Brain microvascular endothelial cell (primary cell): ENCODE measurements at places on chromosomes 6 and 20.

DNA sequence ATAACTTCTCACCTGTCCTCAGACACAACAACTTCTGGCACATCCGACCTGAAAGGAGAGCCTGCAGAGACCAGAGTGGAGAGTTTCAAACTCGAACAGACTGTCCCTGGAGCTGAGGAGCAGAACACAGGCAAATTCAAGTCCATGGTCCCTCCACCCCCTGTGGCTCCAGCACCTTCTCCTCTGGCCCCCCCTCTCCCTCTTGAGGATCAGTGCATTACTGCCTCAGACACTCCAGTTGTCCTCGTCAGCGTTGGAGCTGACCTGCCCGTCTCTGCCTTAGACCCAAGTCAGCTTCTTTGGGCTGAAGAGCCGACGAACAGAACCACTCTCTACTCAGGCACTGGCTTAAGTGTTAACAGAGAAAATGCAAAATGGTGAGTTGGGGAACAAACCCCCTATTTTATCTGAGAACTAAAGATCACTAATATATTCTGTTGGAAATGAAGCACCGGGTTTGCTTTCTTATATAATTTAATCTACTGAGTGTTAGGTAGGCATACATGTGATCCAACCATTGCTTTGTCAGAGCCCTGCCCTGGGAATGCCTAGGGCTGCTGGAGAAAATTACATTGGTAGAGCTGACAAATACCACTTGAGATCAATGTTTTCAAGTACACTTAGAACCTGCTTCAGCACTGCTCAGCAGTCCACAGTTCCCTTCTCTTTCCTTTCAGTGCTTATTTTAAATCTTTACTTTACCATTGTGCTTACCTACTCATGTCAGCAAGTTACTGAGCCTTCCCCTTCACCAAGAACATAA, 77.5 kb upstream of the LTV1 start:
- DNase-seq, result no peak

DNA sequence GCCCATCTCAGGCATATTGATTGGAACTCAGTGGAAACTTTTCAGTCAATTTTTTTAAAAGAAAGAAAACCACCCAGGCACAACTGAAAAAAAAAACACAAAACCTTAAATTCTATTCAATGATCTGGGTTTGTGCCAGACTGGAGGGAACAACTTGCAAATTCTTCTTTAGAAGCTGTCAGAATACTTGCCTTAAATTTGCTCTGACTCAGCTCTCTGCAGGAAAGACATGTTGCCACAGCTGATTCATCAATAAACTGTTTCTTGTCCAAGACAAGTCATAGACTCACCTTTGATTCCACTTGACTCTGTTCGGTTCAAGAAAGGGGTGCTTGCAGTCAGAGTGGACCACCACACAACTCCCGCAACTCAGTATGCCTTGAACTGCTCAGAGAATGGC, 117.8 kb upstream of the F13A1 start:
- no peak for DNase-seq

DNA sequence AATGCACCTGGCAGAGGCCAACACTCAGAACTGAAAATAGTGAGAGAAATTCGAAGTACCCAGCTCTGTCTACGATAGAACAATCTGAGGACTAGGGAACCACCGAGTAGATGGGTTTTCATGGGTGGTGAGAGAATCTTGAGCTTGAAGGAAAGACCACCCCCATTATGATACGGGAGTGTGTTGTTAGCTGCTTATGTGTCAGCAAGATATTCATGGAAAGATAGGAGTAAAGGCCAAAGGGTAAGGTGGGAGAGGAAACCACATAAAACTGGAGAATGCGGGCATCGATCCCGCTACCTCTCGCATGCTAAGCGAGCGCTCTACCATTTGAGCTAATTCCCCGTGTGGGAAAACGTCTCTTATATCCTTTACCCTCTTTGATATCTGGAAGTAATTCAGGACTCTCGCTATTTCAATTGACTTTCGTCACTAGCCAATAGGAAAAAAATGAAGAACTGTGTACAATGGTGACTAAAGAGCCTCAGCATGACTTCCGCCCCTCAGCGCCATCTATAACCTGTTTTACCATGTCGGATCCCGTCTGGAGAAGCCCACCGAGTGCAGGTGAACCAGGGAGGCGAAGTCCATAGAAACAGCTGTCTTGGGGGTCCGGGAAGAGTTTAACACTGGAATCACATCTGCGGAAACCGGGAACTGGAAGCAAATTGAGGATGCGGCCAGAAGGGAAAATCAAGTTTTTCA, 25.0 kb upstream of the ABT1 start:
- DNase-seq, result peak; percentile 79

- DNase-seq, result no peak
Observed at GRCh38 chr6:29831776-29832175, 4.2 kb downstream of the HLA-G start.

DNA sequence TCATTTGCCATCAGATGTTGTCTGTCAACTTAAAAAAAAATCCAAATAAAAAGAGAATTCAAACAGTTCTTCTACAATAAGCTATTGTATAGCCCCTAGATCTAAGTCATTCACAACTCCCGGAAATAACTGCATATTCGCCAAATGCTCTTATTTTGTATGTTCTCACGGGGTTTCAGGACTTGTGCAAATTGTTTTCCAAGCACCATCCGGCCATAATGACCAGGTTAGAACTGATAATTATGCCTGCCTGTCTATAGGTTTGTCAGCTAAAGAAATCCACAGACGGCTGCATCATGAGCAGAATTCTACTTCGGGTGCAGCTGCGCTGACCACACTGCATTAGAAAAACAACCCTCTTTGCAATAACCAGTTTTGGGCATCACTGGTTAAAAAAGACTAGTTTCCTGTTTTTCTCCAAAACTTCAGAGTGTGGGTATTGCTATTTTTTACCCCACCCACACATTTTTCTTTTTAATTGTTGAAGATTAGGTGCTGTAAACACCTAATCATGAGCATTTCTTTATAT, 87.7 kb downstream of the HIVEP2 start:
- DNase-seq, result no peak

DNA sequence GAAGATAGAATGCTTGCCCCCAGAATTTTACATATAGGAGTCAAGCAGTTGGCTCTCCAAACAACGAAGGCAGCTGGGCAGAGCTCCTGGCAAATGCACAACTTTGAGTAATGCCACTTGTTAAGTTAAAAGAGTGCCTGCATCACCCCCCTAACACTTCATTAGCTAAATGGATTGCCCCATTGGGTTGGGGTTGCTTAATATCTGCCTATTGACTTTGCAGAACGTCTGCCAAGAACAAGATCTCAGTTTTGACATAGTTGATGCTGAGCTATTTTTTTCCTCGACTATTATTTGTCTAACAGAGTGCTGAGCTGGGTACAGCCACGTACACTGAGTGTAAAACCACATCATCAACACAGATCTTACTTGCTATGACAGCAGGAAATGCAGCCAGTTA, 12.1 kb downstream of the ANKRD60 start:
- no peak for DNase-seq

DNA sequence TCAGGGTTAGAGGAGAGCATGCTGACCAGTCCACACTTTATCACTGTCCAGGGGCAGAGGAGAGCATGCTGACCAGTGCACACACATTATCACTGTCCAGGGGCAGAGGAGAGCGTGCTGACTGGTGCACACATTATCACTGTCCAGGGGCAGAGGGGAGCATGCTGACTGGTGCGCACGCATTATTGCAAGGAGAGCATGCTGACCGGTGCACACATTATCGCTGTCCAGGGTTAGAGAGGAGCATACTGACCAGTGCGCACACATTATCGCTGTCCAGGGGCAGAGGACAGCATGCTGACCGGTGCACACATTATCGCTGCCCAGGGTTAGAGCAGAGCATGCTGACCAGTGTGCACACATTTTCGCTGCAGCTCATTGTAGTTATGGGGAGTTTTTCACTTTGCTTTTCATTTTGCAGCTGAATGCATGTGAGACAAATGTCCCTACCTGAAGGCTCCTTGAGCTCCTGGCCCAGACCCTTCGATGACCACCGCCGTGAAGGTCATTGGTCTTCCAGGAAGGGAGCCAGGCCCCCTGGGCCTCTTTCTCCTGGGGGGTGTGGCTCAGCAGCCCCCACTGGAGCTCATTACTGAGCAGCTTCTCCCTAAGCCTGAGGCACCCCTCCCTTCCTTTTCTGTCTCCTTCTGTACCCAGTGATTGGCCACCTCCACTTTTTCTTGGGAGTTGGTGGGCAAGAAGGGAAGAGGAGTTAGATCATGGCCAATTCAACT, 178.8 kb upstream of the AFDN start:
- DNase-seq, result no peak

GRCh38 chr20:11051136-11051535, 377.3 kb upstream of the JAG1 start:
- no peak for DNase-seq

- DNase-seq, result no peak
Observed at GRCh38 chr20:11791835-11792567, 125.7 kb upstream of the BTBD3 start.

- no peak for DNase-seq
Observed at GRCh38 chr6:5958921-5959320, 47.8 kb downstream of the NRN1 start.

DNA sequence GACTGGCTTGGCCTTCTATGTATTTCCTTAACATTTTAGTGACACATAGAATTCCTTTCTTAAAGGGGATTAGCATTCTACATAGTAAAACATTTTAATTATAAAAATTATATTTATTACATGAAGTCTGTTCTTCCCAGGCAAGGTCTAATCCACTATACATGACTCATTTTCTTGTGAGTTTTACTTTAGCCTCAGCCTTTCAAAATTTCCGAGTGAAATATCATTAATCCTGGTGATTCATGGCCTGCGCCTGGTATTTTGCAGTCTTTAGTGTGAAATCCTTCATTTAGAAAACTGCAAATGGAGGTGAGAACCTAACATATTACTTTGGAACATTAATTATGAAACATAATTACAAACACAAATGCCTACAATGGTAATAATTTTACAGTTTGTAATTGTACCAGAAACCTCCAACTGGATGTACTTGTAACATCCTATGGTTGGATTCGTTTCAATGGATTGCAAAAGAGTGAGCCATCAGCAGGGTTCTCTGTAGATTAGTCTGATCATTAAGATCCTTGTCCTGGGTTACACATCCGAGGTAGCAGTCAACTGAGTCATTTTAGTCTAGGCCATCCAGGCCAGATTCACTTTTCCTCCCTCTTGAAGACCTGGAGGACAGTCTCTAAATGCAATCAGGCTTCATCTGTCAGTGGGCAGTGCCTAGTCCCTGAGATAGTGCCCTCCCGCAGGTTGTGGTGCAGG, 272.0 kb downstream of the PACRG start:
- no peak for DNase-seq

- DNase-seq, result no peak
Observed at GRCh38 chr20:40080041-40080652, 608.9 kb downstream of the MAFB start.

- no peak for DNase-seq
Observed at GRCh38 chr6:20575125-20575524, 40.9 kb downstream of the CDKAL1 start.

DNA sequence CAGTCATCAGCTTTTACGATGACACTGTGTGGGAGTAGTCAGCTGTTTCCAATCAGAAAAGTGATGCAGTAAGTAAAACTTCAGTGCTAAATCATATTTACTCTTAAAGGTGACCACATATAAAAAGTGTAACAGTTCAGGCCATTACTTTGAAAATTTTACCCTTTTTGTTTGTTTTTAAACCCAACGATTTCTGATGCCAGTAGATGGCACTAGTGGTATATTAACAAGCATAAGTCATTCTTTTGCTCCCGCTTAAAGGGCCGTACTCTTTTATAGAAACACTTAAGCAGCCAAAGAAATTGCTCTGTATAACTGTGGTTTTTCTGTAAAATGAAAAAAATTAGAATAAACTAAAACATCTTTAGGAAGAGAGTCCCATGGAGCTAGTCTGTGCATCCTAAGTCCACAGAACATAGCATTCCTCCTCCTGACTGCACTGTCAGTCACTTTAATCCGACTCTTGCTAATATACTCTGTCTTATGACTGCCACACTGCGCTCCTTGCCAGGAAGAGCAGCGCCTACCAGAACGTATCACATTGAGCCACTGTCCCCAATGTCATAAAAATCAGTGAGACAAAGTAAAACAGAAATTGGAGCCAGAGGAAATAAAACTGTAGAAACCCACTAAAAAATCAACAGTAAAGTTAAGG, 25.0 kb downstream of the HEBP2 start:
- peak; percentile 39 for DNase-seq

- DNase-seq, result no peak
Observed at GRCh38 chr6:143902827-143903226, 38.6 kb downstream of the ZC2HC1B start.

DNA sequence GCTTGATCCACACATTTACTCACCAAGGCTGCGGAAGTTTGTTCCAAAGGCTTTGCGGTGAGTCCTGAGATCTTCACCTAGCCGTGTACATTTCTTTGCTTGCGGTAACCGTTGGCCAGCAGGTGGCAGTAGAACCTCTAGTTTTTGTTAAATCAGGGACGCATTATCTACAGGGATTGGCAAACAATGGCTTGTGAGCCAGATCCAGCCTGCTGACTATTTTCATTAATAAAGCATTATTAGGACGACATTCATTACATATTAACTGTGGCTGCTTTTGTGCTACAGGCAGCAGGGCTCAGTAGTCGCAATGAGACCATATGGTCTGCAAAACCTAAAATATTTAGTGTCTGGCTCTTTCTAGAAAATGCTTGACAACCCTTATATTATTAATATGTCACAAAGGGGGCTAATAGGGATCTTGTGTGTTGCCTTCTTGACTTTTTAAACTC, 174.1 kb downstream of the DOK5 start:
- DNase-seq, result peak; percentile 69

GRCh38 chr20:62244644-62245108, 6.4 kb downstream of the OSBPL2 start:
- no peak for DNase-seq

- DNase-seq, result no peak
Observed at GRCh38 chr20:54356801-54357200, 118.6 kb upstream of the DOK5 start.

DNA sequence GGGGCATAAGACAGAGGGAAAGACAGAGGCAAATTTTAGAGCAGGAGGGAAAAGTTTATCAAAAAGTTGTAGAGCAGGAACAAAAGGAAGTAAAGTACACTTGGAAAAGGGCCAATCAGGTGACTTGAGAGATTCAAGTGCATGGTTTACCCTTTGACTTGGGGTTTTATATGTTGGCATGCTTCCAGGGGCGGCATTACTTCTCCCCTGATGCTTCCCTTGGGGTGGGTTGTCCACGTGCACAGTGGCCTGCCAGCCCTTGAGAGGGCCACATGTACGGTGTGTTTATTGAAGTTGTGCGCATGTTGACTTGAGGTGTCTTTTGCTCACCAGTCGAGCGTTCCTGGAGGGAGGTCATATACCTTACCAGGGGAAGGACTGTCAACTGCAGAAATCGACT, 259.5 kb upstream of the JARID2 start:
- DNase-seq, result no peak

DNA sequence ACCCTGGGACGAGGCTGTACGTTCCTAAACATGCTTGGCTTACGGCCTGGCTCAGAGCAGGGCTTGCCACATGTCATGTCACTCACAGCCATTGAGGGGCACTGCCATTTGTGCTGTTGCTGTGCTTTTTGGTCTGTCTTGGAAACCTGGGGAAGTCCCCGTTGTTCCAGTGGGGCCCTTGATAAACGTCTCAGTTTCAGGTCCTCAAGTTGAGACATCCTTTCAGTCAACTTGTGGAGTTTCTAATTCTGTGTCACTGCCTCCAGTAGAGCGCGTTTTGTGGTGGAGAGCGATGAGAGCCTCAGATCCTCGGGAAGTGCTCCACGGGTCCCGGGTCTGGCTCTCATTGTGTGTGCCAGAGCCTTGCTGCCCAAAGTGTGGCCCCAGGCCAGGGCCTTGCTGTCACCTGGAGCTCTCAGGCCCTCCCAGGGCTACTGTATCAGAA, 43.0 kb upstream of the CCR6 start:
- no peak for DNase-seq

- no peak for DNase-seq
Observed at GRCh38 chr6:76612954-76613353, 540.5 kb upstream of the IMPG1 start.

- no peak for DNase-seq
Observed at GRCh38 chr6:132750455-132751248, 7.1 kb downstream of the VNN2 start.
